ENCODE measurements at places on chromosomes 13 and 19.

DNA sequence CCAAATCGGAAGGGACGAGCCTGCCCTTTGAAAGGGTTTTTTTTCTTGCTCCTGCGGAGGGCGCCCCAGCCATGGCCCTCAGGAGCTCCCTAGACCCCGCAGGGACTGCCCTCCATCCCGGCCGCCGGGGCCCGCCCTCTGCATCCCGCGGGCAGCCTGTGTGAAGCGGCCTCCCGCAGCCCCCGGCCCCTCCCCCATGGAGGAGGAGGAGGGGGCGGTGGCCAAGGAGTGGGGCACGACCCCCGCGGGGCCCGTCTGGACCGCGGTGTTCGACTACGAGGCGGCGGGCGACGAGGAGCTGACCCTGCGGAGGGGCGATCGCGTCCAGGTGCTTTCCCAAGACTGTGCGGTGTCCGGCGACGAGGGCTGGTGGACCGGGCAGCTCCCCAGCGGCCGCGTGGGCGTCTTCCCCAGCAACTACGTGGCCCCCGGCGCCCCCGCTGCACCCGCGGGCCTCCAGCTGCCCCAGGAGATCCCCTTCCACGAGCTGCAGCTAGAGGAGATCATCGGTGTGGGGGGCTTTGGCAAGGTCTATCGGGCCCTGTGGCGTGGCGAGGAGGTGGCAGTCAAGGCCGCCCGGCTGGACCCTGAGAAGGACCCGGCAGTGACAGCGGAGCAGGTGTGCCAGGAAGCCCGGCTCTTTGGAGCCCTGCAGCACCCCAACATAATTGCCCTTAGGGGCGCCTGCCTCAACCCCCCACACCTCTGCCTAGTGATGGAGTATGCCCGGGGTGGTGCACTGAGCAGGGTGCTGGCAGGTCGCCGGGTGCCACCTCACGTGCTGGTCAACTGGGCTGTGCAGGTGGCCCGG lies 815 bp downstream of the MAP3K10 start:
- peak; percentile 39 for DNase-seq

DNA sequence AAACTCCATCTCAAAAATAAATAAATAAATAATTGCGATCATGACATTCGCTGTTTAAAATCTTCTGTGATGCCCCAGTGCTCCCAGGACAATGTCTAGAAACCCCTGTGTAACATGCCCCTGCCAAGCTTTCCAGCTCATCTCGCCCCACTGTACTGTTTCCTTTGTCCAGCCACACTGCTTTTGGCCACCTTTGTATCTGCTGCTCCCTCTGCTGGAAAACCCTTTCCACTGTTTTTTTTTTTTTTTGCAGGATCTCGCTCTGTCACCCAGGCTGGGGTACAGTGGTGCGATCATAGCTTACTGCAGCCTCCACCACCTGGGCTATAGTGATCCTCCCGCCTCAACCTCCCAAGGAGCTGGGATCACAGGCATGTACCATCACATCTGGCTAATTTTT lies 7.5 kb downstream of the PLAUR start:
- DNase-seq = no peak

GRCh38 chr13:96700657-96701056 lies 293.6 kb downstream of the OXGR1 start:
- DNase-seq = no peak

DNA sequence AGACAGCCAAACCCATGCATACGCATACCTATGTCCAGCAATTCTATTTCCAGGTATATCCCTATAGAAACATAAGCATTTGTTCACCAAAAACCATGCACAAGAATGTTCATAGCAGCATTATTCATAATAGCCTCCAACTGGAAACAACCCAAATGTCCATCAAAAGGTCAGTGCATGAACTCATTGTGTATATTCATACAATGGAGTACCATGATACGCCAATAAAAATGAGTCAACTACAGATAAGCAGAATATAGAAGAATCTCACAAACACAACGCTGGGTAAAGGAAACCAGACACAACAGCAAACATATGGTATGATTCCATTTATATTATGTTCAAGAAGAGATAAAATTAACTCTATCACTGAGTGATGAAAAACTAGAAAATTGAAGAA lies 23.8 kb downstream of the DEDD2 start:
- DNase-seq = no peak

- DNase-seq = no peak
Measured at GRCh38 chr19:24098359-24098758, 11.4 kb downstream of the ZNF254 start.

GRCh38 chr13:71621174-71622124 lies 245.6 kb downstream of the DACH1 start:
- no peak for DNase-seq

DNA sequence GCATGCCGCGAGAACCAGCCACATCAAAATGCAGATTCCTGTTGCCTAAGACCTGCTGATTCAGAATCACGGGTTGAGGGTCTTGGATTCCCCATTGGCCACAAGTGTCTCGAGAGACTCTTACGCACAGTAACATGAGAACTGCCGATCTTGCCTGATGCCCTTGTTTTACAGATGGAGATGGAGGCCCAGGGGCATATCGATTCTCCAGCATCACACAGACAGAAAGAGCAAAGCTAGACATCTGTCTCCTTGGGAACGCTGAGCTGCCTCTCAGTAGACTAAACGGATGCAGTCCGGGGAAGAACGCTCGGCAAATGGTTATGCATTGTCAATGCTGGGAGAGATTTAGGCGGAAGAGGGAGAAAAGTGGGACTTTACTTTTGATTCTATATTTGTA lies 5.4 kb downstream of the NLRP12 start:
- no peak for DNase-seq

DNA sequence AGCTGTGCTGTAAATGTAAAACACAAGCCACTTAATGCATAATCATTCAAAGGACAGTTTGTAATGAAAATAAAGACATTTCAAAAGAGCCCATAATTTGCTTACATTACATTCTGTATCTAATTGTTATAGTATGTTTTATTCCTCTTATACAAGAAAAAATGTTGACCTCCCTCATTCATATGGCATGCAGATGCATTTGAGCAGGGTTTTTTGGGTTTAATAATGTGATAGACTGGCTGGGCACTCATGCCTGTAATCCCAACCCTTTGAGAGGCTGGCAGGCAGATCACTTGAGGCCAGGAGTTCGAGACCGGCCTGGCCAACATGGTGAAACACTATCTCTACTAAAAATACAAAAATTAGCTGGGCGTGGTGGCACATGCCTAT lies 11.6 kb upstream of the ARL11 start:
- no peak for DNase-seq

DNA sequence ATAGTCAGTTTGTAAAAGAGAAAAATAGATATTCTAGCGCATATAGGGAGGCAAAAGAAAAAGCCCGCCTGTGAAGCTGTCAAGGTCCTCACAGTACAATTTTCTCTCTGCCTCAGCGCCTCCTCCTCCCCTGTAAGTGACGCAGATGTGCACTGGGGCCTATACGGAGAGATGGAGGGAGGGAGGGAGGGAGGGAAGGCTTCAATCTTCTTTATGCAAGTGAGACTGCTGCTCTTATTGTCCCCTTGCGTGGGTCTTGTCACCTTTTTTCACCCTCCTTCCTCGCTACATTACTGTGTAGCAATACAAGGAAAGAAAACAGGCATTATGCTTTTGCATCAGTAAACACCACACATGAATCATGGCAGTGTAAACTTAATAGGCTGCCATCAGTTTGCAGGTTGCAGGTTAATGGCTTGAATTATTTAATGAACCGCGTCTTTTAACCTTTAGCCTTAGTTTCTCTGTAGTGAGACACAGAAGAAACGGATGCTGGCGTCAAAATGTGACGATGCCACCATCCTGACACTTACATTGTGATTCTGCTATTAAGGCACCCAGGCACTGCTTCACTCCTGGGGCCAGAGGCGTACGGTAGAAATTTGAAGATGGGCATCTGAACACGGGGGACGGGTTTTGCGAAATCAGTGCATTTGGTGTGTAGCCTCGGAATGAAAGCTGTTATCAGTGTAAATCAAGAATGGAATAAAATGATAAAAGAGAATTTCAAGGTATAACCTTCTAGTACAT lies at the start of gene KLHL1:
KLHL1 (minus strand) TSS at position 97 of the 750 bp plus-strand sequence. CDS start 753 bp downstream, outside the sequence.
- no peak for DNase-seq

DNA sequence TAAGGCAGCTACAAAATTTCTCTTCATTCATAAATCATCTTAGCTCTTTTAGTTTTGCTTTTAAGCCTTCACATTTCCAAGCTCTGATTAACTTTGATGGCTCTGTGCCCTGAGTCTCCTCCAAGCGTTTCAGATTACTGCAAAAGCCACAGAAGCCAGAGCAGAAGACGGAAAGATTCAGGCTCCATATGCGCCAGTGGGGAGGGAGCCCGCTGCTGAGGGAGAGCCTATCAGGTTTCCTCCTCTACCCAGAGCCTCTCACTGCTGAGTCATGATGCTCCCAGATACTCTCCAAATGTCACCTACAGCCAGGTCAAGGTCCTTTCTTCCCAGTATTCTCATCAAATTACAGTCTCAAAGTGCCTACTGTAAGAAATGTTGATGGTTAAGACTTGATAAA lies 193.6 kb downstream of the RAP2A start:
- DNase-seq = no peak

DNA sequence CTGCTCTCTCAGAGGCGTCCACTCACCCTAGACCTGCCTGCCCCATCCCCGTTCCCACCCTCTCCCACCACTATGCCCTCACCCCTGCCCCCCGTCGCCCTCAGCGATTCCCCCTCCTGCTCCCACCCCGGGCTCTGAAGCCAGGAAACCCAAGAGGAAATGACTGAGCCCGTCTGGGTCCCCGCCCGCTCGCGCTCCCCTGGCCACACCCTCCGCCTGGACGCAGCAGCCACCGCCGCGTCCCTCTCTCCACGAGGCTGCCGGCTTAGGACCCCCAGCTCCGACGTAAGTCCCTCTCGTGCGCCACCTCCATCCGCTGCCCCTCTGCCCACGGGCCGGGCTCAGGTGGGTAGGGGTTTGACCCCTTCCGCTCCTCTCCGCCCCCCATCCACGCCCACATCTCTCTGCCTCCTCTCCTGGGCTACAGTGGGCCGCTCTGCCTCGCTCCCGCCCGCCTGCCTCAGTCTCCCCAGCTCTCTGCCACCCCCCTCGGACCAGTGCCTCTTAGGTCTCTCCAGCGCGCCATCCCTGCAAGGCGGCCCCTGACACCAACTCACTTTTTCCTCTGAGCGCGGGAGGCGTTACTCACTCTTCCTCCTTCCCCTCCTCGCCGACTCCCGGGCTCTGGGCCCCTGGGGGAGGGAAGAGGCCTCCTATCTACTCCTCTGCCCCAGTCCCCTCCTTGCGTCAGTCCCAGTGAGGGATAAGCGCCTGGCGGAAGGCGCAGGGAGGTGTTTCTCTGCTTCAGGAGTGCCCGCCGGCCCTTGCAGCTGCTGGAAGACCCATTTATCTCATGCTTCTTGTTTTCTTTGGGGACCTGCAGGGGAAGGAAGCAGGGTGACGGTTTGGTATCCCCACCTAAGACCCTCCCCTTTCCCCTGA lies at the start of gene FXYD5:
FXYD5 (plus strand) TSS at position 211 of the 882 bp plus-strand sequence. CDS start 816 bp downstream, outside the sequence.
- peak; percentile 88 for DNase-seq

DNA sequence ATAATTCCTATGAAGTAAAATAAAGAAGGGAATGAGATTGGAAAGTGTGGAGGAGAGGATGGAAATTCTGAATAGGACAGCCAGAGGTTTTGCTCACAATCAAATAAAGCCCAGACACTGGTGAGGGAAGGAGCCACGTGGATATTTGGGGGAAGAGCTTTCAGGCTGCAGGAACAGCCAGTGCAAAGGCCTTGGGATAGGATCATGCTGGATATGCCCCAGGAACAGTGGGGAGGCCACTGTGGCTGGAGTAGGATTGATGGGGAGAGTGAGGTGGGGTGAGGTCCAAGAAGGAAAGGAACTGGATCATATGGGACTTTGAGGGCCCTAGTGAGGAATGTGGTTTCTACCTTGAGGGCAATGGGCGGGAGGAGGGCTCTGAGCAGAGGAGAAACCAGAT lies 4.1 kb upstream of the FXYD5 start:
- no peak for DNase-seq

GRCh38 chr13:91346850-91347201 lies 661 bp upstream of the MIR17HG start:
- peak; percentile 55 for DNase-seq

DNA sequence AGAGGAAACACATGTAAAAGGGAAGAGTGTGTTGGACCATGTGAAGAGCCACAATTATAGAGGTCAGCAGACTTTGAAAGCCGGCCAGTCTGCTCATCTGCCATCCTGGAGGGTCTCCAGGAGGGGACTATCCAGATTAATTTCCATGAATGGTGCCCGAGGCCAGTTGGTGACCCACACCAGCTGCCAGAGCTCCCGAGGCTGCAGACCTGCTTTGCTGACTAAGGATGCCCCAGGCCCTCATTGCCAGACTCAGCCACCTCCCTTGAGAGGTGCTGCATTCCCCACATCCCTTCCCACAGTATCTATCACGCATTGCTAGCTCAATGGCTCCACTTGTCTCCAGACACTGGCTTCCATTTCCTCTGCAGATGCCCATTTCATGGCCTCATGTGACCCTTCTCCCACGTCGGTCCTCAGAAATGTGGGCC lies 110.3 kb downstream of the NALCN start:
- DNase-seq = no peak

- peak; percentile 52 for DNase-seq
Measured at GRCh38 chr19:46218160-46218559, 11.4 kb upstream of the IGFL1 start.

Measured in stimulated activated naive CD8-positive, alpha-beta T cell treated with anti-CD3 and anti-CD28 coated beads, Interleukin-15, Interleukin-2, amounts not matched to agents 100 U/mL and 50 U/mL, for 24 hours (primary cell).